ENCODE measurements at places on chromosomes 13 and 19. TPM values are rescaled to one million over a fixed set of nuclear protein-coding genes. Genes with fewer than 3 reads are reported as not detected.

Gene ZNF66
- polyA plus RNA-seq: 1.3 TPM

Gene SNAPC2
- 38.7 TPM for polyA plus RNA-seq

Gene DPRX
- not detected for polyA plus RNA-seq

Gene PRR22
- polyA plus RNA-seq: 0.91 TPM

Gene CEACAM1
- 0.53 TPM for polyA plus RNA-seq

Gene CKM
- 0.05 TPM for polyA plus RNA-seq

Gene IFNL2
- polyA plus RNA-seq: not detected

Gene C19orf33
- not detected for polyA plus RNA-seq

Gene LILRA6
- polyA plus RNA-seq: not detected

Gene SLITRK6
- 5.2 TPM for polyA plus RNA-seq

Gene KANK3
- polyA plus RNA-seq: 0.51 TPM

Gene CYP2F1
- polyA plus RNA-seq: not detected

Gene KRI1
- 26.7 TPM for polyA plus RNA-seq

Gene TINCR
- polyA plus RNA-seq: 0.03 TPM

Gene ZNF497
- polyA plus RNA-seq: 1.1 TPM

Gene C1QTNF9
- not detected for polyA plus RNA-seq

Gene KLK14
- 0.19 TPM for polyA plus RNA-seq

Gene C19orf67
- not detected for polyA plus RNA-seq

Gene ADAMTSL5
- polyA plus RNA-seq: 6.3 TPM

Gene GNG7
- 1.6 TPM for polyA plus RNA-seq

Gene DPF1
- 4.3 TPM for polyA plus RNA-seq

Gene ZNF548
- 6.8 TPM for polyA plus RNA-seq

Gene CABP5
- polyA plus RNA-seq: not detected

Gene FARP1
- polyA plus RNA-seq: 10.6 TPM

Gene ZNF547
- polyA plus RNA-seq: 1.7 TPM

Gene TEX29
- polyA plus RNA-seq: 0.18 TPM

Gene DKKL1
- 0.47 TPM for polyA plus RNA-seq

Gene TNFRSF19
- 4.6 TPM for polyA plus RNA-seq

Gene ZNF112
- 2.5 TPM for polyA plus RNA-seq

Gene SIGLECL1
- not detected for polyA plus RNA-seq

Gene GPR108
- 51.4 TPM for polyA plus RNA-seq

Gene BEST2
- not detected for polyA plus RNA-seq

Gene RASGRP4
- not detected for polyA plus RNA-seq

Gene HIF3A
- polyA plus RNA-seq: 0.92 TPM

Gene CD33
- polyA plus RNA-seq: 0.67 TPM

Gene TRIP10
- polyA plus RNA-seq: 35.4 TPM

Gene RNF17
- polyA plus RNA-seq: not detected

Gene PSG1
- 0.19 TPM for polyA plus RNA-seq

Gene IRGC
- polyA plus RNA-seq: not detected

Gene RPS28
- 410 TPM for polyA plus RNA-seq

Gene CERS1
- 7.3 TPM for polyA plus RNA-seq

Gene PODNL1
- 7.5 TPM for polyA plus RNA-seq

Gene EPS8L1
- 12.9 TPM for polyA plus RNA-seq

Gene VSIG10L
- 2.7 TPM for polyA plus RNA-seq

Gene C13orf46
- polyA plus RNA-seq: 0.96 TPM

Gene ZNF525
- 2.5 TPM for polyA plus RNA-seq

Gene MATK
- polyA plus RNA-seq: not detected

Gene GPR32
- polyA plus RNA-seq: not detected

Gene PRRG2
- 0.42 TPM for polyA plus RNA-seq

Gene ZNF30
- polyA plus RNA-seq: 1.7 TPM

Gene KIR3DL1
- polyA plus RNA-seq: not detected

Gene ZNF225
- polyA plus RNA-seq: 1.2 TPM

Gene TMEM238
- polyA plus RNA-seq: 0.08 TPM

Measured in SK-N-SH (cell line).